HepG2 (cell line): ENCODE measurements at places on chromosomes 16 and 17. TPM values are rescaled to one million over a fixed set of nuclear protein-coding genes. Genes with fewer than 3 reads are reported as not detected.
A peak's percentile ranks its signal among the peaks of the same experiment; 100 is the strongest.

GRCh38 chr17:8019665-8020650 lies 17.5 kb downstream of the GUCY2D start:
- H3K27me3 ChIP-seq, result peaks cover 1% of the 10 kb centered on the region
- no peaks in the 10 kb centered on the region for H3K36me3 ChIP-seq
- no peak for DNase-seq
- no peak overlapping the region for H3K4me3 ChIP-seq
- no peak overlapping the region for H3K27ac ChIP-seq

- no peak overlapping the region for H3K4me3 ChIP-seq
- H3K27me3 ChIP-seq, result no peaks in the 10 kb centered on the region
- H3K36me3 ChIP-seq, result no peaks in the 10 kb centered on the region
- H3K27ac ChIP-seq, result peak overlapping the region; percentile 81
- H3K4me1 ChIP-seq, result peaks cover 80% of the 10 kb centered on the region
Measured at GRCh38 chr16:54180421-54181359, 105.9 kb downstream of the IRX3 start.

- no peak overlapping the region for H3K27ac ChIP-seq
- no peaks in the 10 kb centered on the region for H3K27me3 ChIP-seq
- H3K4me1 ChIP-seq, result no peaks in the 10 kb centered on the region
- H3K36me3 ChIP-seq, result no peaks in the 10 kb centered on the region
- no peak for DNase-seq
Measured at GRCh38 chr17:29250666-29251065, 4.0 kb downstream of the CRYBA1 start.

- peaks cover 37% of the 10 kb centered on the region for H3K4me1 ChIP-seq
- no peaks in the 10 kb centered on the region for H3K36me3 ChIP-seq
- DNase-seq, result no peak
- no peak overlapping the region for H3K4me3 ChIP-seq
- H3K27me3 ChIP-seq, result no peaks in the 10 kb centered on the region
Measured at GRCh38 chr17:413016-413350, 60.4 kb upstream of the RPH3AL start.

DNA sequence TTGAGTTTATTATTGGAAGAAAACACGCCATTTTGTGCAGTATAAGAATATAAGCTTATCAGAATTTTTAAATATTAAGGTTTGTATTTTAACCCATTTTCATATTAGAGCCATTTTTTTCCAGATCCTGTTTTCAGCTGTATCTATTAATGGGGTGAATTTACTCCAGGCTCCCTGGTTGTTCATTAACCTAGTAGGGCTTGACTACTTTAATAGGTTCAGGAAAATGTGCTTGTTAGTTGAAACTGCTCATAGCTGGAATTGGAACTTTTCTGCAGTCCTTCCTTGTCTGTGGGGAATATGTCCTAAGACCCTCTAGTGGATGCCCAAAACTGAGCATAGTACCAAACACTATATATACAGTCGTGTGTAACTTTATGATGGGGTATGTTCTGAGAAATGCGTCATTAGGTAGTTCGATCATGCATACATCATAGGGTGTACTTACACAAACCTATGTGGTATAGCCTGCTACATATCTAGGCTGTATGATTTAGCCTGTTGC lies 28.0 kb downstream of the NFAT5 start:
- peak; percentile 18 for DNase-seq
- H3K4me1 ChIP-seq, result peaks cover 51% of the 10 kb centered on the region
- no peak overlapping the region for H3K27ac ChIP-seq
- peaks cover 3% of the 10 kb centered on the region; the same call in 1 of the 2 replicates for H3K36me3 ChIP-seq
- no peak overlapping the region for H3K4me3 ChIP-seq
- no peaks in the 10 kb centered on the region for H3K27me3 ChIP-seq

- peaks cover 15% of the 10 kb centered on the region for H3K4me1 ChIP-seq
- no peaks in the 10 kb centered on the region for H3K27me3 ChIP-seq
- no peak overlapping the region for H3K27ac ChIP-seq
Measured at GRCh38 chr17:9451934-9452333, 123.7 kb downstream of the STX8 start.

GRCh38 chr17:10616502-10617119 lies 40.5 kb downstream of the MYH3 start:
- H3K4me1 ChIP-seq, result no peaks in the 10 kb centered on the region
- peak; percentile 69 for DNase-seq
- no peak overlapping the region for H3K27ac ChIP-seq
- no peaks in the 10 kb centered on the region; the same call in 1 of the 2 replicates for H3K27me3 ChIP-seq
- no peak overlapping the region for H3K4me3 ChIP-seq
- H3K36me3 ChIP-seq, result no peaks in the 10 kb centered on the region

- H3K4me1 ChIP-seq, result peaks cover 54% of the 10 kb centered on the region
- H3K27ac ChIP-seq, result peak overlapping the region; percentile 76
- H3K27me3 ChIP-seq, result no peaks in the 10 kb centered on the region; the same call in 2 of the 3 replicates
- peaks cover 1% of the 10 kb centered on the region; the same call in 2 of the 3 replicates for H3K36me3 ChIP-seq
- no peak for DNase-seq
Measured at GRCh38 chr17:75153780-75154194, 525 bp downstream of the JPT1 start.

The MYCBPAP gene
- 0.24 and 0.36 TPM in 2 replicates for total RNA-seq

GRCh38 chr17:73292031-73292531 lies 19.7 kb downstream of the CDC42EP4 start:
- DNase-seq, result no peak
- peaks cover 6% of the 10 kb centered on the region; the same call in 1 of the 2 replicates for H3K36me3 ChIP-seq
- no peaks in the 10 kb centered on the region for H3K27me3 ChIP-seq
- H3K4me1 ChIP-seq, result peaks cover 96% of the 10 kb centered on the region
- H3K27ac ChIP-seq, result peak overlapping the region; percentile 15
- H3K4me3 ChIP-seq, result no peak overlapping the region

DNA sequence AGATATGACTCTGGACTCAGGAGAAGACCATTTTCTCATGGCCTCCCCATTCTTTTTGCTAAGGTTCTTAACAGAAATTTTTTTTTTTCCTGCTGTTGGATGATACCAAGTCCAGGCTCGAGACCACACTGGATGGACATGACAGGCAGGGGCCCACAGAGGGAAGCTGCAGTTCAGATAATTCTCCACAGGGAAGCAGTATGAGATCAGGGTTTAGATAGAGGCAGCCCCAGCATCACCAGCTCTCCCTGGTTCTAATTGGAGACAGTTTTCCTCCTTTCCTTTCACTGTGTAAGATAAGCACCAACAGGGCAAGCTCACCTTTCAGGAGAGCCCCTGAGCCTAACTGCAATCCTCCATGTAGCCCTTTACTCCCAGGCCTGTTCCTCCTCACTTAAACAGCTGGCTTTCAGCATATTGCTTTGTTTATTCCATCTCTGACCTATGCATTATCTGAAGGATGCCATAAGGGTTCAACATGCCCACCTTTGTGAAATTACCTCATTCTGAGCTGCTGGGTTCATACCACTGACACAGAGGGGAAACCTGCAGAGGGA lies 108.1 kb downstream of the SNX11 start:
- no peaks in the 10 kb centered on the region for H3K4me1 ChIP-seq
- H3K27me3 ChIP-seq, result peaks cover 17% of the 10 kb centered on the region; the same call in 1 of the 3 replicates
- DNase-seq, result peak; percentile 8
- no peaks in the 10 kb centered on the region for H3K36me3 ChIP-seq
- H3K27ac ChIP-seq, result no peak overlapping the region

GRCh38 chr17:76567634-76568432 lies 17.8 kb downstream of the ST6GALNAC2 start:
- no peak overlapping the region for H3K4me3 ChIP-seq
- peak overlapping the region; percentile 45 for H3K27ac ChIP-seq
- peak; percentile 60 for DNase-seq
- H3K36me3 ChIP-seq, result peaks cover 23% of the 10 kb centered on the region
- H3K4me1 ChIP-seq, result peaks cover 75% of the 10 kb centered on the region
- H3K27me3 ChIP-seq, result no peaks in the 10 kb centered on the region

The STAT5B gene
- total RNA-seq, result 17.2 and 21.0 TPM in 2 replicates

- no peak for DNase-seq
- H3K4me3 ChIP-seq, result peak overlapping the region; percentile 75
- H3K4me1 ChIP-seq, result peaks cover 54% of the 10 kb centered on the region
Measured at GRCh38 chr17:29615048-29615385, 7.7 kb downstream of the CORO6 start.

DNA sequence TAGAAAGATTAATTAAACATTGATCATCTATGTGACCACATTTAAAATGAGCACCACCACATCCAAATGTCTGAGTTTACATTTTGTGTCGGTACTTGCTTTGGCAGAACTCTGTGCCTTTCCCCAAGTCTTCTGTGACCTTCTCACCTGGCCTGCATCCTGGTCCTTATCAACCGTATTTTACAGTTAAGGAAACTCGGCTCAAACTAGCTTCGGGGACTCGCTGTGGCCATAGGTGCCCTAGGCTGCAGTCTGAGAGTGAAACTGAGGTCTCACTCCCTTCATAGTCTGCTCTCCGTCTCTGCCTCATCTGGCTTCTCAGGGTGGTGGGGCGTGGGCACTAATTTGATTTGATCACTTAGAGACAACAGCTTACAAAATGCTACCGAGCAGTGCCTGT lies 555.5 kb downstream of the WWOX start:
- H3K27me3 ChIP-seq, result no peaks in the 10 kb centered on the region
- no peak overlapping the region for H3K27ac ChIP-seq
- H3K36me3 ChIP-seq, result no peaks in the 10 kb centered on the region

The CDYL2 gene
- 0.20 and 0.35 TPM in 2 replicates for total RNA-seq

GRCh38 chr16:528111-529011 lies 849 bp downstream of the CAPN15 start:
- H3K4me3 ChIP-seq, result peak overlapping the region; percentile 96
- H3K36me3 ChIP-seq, result 0 out of 3 replicates have a peak, but pooled peaks cover 5% of the 10 kb centered on the region
- peak overlapping the region; percentile 71 for H3K27ac ChIP-seq
- no peak for DNase-seq
- H3K27me3 ChIP-seq, result no peaks in the 10 kb centered on the region; the same call in 2 of the 3 replicates

GRCh38 chr16:27430923-27431484 lies 29.0 kb downstream of the IL21R start:
- no peak overlapping the region for H3K27ac ChIP-seq
- H3K4me1 ChIP-seq, result 0 out of 2 replicates have a peak, but pooled peaks cover 10% of the 10 kb centered on the region
- H3K27me3 ChIP-seq, result no peaks in the 10 kb centered on the region; the same call in none of the 2 replicates

DNA sequence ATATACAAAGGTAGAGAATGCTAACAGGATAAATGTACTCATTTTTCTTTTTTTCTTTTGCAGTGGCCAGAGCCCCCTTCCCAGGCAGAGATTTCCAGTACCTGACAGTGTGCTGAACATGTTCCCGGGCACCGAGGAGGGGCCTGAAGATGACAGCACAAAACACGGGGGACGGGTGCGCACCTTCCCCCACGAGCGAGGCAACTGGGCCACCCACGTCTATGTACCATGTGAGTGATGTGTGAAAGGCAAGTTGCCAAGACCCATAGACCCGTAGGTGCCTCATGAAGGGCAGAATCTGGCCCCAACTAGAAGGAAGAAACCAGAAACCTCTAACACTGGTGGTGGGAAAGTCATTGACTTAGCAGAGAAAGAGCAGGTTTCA lies 1.2 kb downstream of the USB1 start:
- H3K4me3 ChIP-seq, result peak overlapping the region; percentile 93; the same call in 1 of the 2 replicates
- peaks cover 34% of the 10 kb centered on the region for H3K4me1 ChIP-seq
- H3K27me3 ChIP-seq, result no peaks in the 10 kb centered on the region
- no peak for DNase-seq
- H3K36me3 ChIP-seq, result peaks cover 28% of the 10 kb centered on the region; the same call in 2 of the 3 replicates

GRCh38 chr16:88922114-88922825 lies 54.7 kb downstream of the CBFA2T3 start:
- H3K27ac ChIP-seq, result no peak overlapping the region
- H3K4me3 ChIP-seq, result no peak overlapping the region
- peaks cover 48% of the 10 kb centered on the region for H3K27me3 ChIP-seq
- H3K4me1 ChIP-seq, result peaks cover 44% of the 10 kb centered on the region
- H3K36me3 ChIP-seq, result no peaks in the 10 kb centered on the region

DNA sequence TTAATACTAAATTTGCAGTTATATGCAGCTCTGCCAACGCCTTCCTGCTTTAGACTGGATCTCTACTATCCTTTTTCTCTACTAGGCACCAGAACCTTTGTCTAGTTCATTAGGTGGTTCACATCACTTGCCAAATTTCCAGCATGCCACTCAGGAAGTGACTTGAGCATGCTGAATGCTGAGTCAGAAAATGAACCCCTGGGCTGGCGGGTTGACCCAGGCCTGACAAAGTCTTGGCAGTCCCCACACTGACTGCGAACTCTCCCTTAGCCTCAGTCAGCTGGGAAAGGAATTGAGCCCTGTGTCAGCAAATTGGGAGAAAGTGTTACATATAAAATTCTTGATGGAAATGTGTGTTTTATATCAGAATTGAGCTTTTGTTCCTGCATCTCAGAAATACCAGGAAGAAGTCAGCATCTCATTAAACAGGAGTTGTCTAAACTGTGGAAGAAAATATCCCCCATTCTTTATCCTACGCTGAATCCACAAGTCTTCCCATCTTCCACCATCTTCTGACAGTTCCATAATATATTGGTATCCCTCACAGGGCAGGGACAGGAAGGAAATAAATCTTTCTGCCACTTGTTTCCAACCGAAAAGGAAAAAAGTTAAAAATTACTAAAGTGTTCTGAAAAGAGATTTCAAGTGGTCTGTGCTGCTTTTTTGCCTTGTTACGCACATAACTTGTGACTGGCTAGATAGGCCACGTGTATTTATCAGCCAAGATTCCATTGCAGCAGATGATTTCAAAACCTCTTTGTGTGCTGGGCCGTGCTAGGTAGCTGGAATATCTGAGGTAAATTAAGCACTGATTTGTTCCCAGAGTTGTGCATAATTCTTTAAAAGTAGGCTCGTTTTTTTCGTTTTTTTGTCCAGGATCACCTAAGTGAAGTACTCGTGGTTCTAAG lies 16.7 kb upstream of the SLC12A3 start:
- peak overlapping the region; percentile 94 for H3K27ac ChIP-seq
- peaks cover 60% of the 10 kb centered on the region for H3K4me1 ChIP-seq
- no peak for DNase-seq
- H3K4me3 ChIP-seq, result no peak overlapping the region

- H3K27me3 ChIP-seq, result no peaks in the 10 kb centered on the region
- H3K4me3 ChIP-seq, result no peak overlapping the region
- H3K27ac ChIP-seq, result no peak overlapping the region
- H3K36me3 ChIP-seq, result no peaks in the 10 kb centered on the region
Measured at GRCh38 chr17:61000911-61001310, 323.3 kb downstream of the BCAS3 start.

DNA sequence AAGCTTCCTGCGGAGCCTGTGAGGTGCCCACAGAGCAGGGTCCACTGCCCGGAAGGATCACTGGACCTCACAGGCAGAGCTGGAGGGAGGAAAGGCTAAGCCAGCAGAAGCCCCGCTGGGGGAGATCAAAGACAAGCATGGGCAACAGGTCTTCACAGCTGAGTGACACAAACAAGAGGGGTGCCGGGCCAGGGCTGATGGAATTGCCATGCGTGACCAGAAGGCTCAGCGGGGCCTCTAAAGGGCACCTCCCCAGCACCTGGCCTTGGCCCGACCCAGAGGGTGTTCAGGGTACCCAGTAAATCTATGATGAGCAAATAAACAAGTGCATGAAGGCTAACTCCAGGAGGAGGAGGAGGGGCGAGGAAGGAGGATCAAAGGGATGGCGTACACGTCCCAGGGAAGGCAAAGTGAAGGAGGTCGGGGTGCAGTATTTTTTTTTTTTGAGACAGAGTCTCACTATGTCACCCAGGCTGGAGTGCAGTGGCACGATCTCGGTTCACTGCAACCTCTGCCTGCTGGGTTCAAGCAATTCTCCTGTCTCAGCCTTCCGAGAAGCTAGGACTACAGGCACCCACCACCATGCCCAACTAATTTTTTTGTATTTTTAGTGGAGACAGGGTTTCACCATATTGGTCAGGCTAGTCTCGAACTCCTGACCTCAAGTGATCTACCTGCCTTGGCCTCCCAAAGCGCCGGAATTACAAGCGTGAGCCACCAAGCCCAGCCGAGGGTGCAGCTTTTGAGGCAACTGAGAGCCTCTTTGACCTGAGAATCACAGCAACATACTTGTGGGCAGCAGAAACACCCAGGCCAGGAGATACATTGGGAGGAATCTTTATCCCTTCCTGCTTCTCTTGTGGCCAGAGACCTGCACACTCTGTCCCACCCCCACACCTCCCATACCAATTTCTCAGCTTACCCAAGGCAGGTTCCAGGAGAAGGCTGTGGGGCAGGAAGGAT lies 16.1 kb upstream of the EXOC7 start:
- H3K27me3 ChIP-seq, result peaks cover 13% of the 10 kb centered on the region; the same call in 2 of the 3 replicates
- peaks cover 28% of the 10 kb centered on the region for H3K4me1 ChIP-seq
- H3K36me3 ChIP-seq, result no peaks in the 10 kb centered on the region; the same call in 1 of the 2 replicates
